GM12878 (cell line): ENCODE measurements at places on chromosomes 7 and 10. TPM values are rescaled to one million over a fixed set of nuclear protein-coding genes. Genes with fewer than 3 reads are reported as not detected.

- no peak overlapping the region for H3K27ac ChIP-seq
- no peak overlapping the region for H3K4me3 ChIP-seq
- peaks cover 10% of the 10 kb centered on the region for H3K4me1 ChIP-seq
- no peaks in the 10 kb centered on the region for H3K36me3 ChIP-seq
- no peaks in the 10 kb centered on the region; the same call in none of the 2 replicates for H3K27me3 ChIP-seq
Observed at GRCh38 chr10:78763651-78764395, 304.9 kb upstream of the ZMIZ1 start.

OR2A1 gene
- not detected in 2 replicates for total RNA-seq

PNLIP gene
- total RNA-seq, result 1.1 and 2.4 TPM in 2 replicates

EIF4H gene
- total RNA-seq, result 320 and 334 TPM in 2 replicates

DNA sequence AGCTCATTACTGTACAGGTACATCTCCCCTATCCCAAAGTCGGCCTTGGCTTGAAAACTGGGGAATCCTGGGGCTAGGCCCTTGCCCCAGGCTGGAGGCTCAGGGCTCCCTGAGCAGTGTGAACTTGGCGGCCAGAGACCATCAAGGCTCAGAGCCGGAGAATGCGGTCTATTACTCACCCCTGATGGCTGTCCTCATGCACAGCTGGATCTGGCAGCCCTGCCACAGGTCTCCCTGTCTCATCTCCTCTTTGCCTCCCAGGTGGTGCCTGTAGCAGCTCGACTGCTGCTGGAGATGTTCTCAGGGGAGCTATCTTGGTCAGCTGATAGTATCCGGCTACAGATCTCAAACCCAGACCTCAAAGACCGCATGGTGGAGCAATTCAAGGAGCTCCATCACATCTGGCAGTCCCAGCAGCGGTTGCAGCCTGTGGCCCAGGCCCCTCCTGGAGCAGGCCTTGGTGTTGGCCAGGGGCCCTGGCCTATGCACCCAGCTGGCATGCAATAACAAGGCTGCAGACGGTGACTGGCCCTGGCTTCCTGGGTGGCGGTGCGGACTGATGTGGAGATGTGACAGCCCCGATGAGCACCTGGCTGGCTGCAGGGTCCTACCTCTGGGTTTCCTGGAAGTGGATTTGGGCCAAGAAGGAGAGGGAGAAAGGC is 10.7 kb downstream of the IRF5 start:
- peaks cover 61% of the 10 kb centered on the region for H3K36me3 ChIP-seq
- no peaks in the 10 kb centered on the region for H3K27me3 ChIP-seq
- no peak for DNase-seq
- H3K4me3 ChIP-seq, result no peak overlapping the region
- no peak overlapping the region for H3K27ac ChIP-seq
- H3K4me1 ChIP-seq, result peaks cover 4% of the 10 kb centered on the region; the same call in 1 of the 2 replicates

DNA sequence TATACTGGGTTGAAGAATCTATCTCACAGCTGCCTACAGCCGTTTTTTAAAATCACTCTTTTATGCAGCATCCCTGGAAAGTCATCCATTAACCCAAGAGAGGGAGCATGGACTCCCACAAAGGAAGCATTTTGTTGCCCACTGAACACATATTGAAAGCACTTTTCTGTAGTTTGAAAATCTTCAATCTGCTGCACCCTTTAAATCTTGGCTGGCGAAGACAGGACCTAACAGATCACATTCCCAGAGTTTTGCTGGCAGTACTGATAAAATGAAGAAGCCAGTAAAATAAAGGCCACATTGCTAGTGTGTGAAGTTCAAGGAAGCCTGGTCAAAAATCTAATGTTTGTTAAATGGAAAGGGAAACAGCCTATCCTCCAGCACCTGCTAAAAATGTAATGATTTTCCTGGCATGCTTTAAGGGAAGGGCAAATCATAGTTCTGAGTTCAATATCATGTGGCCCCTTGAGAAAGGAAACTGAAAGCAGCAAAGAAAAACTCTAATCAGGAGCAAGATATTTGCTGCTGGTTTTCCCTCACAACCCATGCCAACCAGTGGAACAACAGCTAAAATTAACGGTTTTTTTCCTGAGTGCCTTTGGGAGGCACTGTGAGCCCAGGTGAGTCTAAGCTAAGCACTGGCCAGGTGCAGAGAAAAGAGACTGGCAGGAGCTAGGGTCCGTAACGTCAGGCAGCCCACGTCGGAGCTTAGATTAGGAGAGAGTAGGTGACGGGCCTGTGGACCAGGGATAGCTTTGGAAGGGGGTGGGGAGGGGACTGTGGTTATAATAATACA is 97.9 kb upstream of the PALS2 start:
- no peaks in the 10 kb centered on the region for H3K36me3 ChIP-seq
- H3K27me3 ChIP-seq, result no peaks in the 10 kb centered on the region; the same call in 1 of the 2 replicates
- no peak overlapping the region for H3K4me3 ChIP-seq
- no peak for DNase-seq
- H3K4me1 ChIP-seq, result no peaks in the 10 kb centered on the region
- no peak overlapping the region for H3K27ac ChIP-seq

GRCh38 chr10:131499566-131499965 is 188.0 kb upstream of the TCERG1L start:
- no peaks in the 10 kb centered on the region for H3K4me1 ChIP-seq
- no peak overlapping the region for H3K27ac ChIP-seq
- H3K4me3 ChIP-seq, result no peak overlapping the region
- no peaks in the 10 kb centered on the region for H3K36me3 ChIP-seq
- H3K27me3 ChIP-seq, result no peaks in the 10 kb centered on the region
- no peak for DNase-seq

GRCh38 chr10:43058716-43059335 is 18.0 kb upstream of the RET start:
- DNase-seq, result no peak
- H3K27ac ChIP-seq, result no peak overlapping the region
- H3K4me1 ChIP-seq, result no peaks in the 10 kb centered on the region
- no peak overlapping the region for H3K4me3 ChIP-seq
- H3K36me3 ChIP-seq, result no peaks in the 10 kb centered on the region

- peak overlapping the region; percentile 99 for H3K27ac ChIP-seq
- H3K4me3 ChIP-seq, result peak overlapping the region; percentile 65
- no peak for DNase-seq
- no peaks in the 10 kb centered on the region for H3K27me3 ChIP-seq
- H3K4me1 ChIP-seq, result peaks cover 30% of the 10 kb centered on the region
Observed at GRCh38 chr10:110872984-110873923, 1.5 kb downstream of the PDCD4 start.

STEAP1B gene
- total RNA-seq, result not detected in 2 replicates

DNA sequence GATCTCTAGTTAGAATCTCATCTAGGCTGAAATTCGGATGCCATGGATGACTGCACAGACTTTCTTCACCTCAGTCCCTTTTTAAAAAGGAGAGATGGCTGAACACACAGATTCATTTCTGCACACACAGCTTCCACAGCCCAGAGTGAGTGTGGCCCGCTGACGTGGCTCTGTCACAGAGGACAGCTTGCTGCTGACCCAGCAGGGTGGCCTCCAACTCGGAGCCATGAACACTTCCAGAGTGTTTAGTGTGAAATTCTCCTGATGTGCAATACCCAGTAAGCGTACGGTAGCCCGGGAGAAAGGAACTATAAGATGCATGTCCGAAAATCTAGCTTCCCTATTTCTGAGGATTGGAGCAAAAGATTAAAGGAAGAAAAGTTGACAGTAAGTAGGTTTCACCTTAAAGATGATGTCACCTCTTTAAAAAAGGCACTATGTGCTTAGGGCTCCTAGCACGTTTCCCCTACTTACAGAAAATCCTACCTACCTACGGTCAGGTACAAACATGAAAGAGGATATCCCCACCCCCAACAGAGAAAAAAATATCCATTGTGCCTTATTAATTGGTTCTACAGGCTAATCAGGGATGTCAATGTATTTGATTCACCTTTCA is 162.2 kb downstream of the RAPGEF5 start:
- DNase-seq, result no peak
- H3K4me1 ChIP-seq, result no peaks in the 10 kb centered on the region
- no peak overlapping the region for H3K27ac ChIP-seq
- H3K4me3 ChIP-seq, result no peak overlapping the region
- H3K27me3 ChIP-seq, result no peaks in the 10 kb centered on the region
